Regular cardiac myocyte (primary cell): ENCODE measurements at places on chromosomes 2 and 18. TPM values are rescaled to one million over a fixed set of nuclear protein-coding genes. Genes with fewer than 3 reads are reported as not detected.

Gene STARD6
- total RNA-seq: 0.28 TPM in 1 of 2 replicates, not detected in the other

Gene PFN4
- 0.28 and 0.38 TPM in 2 replicates for total RNA-seq

Gene KIF1A
- under 0.01 TPM in 1 of 2 replicates, not detected in the other for total RNA-seq

Gene FOXI3
- not detected in 2 replicates for total RNA-seq

Gene CD8B2
- not detected in 2 replicates for total RNA-seq

Gene XDH
- total RNA-seq: 0.28 and 0.38 TPM in 2 replicates

Gene TPO
- total RNA-seq: not detected in 2 replicates

Gene NT5DC4
- not detected in 2 replicates for total RNA-seq

Gene ALPI
- total RNA-seq: not detected in 2 replicates

Gene UGT1A10
- not detected in 2 replicates for total RNA-seq

Gene DSG1
- not detected in 2 replicates for total RNA-seq

Gene MRPL30
- total RNA-seq: 32.4 TPM in 2 replicates

Gene CYTIP
- 5.0 and 5.9 TPM in 2 replicates for total RNA-seq

Gene EVX2
- not detected in 2 replicates for total RNA-seq

Gene ZBTB7C
- under 0.01 TPM in 1 of 2 replicates, not detected in the other for total RNA-seq

Gene OTX1
- under 0.01 TPM in 1 of 2 replicates, not detected in the other for total RNA-seq

Gene VAMP8
- total RNA-seq: 2.5 and 6.7 TPM in 2 replicates

Gene LBX2
- 2.1 and 2.8 TPM in 2 replicates for total RNA-seq

Gene EHD3
- total RNA-seq: 56.6 and 57.5 TPM in 2 replicates

Gene ST8SIA5
- not detected in 2 replicates for total RNA-seq

Gene SKOR2
- total RNA-seq: not detected in 2 replicates

Gene SPC25
- under 0.01 and 8.6 TPM in 2 replicates for total RNA-seq

Gene UGT1A5
- total RNA-seq: not detected in 2 replicates

Gene RNF152
- total RNA-seq: 60.3 and 90.5 TPM in 2 replicates

Gene VWC2L
- not detected in 2 replicates for total RNA-seq

Gene IL1RN
- total RNA-seq: under 0.01 and 0.28 TPM in 2 replicates

Gene CKAP2L
- 2.3 and 18.6 TPM in 2 replicates for total RNA-seq

Gene LIMS4
- total RNA-seq: 8.1 and 14.1 TPM in 2 replicates

Gene STAT4
- 1.7 and 11.6 TPM in 2 replicates for total RNA-seq

Gene CRACDL
- under 0.01 TPM in 1 of 2 replicates, not detected in the other for total RNA-seq

Gene ANO7
- total RNA-seq: 0.38 and 0.85 TPM in 2 replicates

Gene ASB18
- total RNA-seq: not detected in 2 replicates

Gene DYNAP
- not detected in 2 replicates for total RNA-seq

Gene ESCO1
- total RNA-seq: 9.8 and 18.0 TPM in 2 replicates

Gene ACOXL
- total RNA-seq: under 0.01 TPM in 1 of 2 replicates, not detected in the other

Gene ICOS
- not detected in 2 replicates for total RNA-seq

Gene ARHGAP15
- total RNA-seq: not detected in 2 replicates
